Stimulated activated CD4-positive, alpha-beta T cell treated with anti-CD3 and anti-CD28 coated beads, TNF-alpha, amount 100 ng/mL, for 4 hours (primary cell): ENCODE measurements at places on chromosomes 6 and 20.

- DNase-seq = no peak
These were observed 993 bp downstream of the STX16 start for GRCh38 chr20:58651946-58652605.

DNA sequence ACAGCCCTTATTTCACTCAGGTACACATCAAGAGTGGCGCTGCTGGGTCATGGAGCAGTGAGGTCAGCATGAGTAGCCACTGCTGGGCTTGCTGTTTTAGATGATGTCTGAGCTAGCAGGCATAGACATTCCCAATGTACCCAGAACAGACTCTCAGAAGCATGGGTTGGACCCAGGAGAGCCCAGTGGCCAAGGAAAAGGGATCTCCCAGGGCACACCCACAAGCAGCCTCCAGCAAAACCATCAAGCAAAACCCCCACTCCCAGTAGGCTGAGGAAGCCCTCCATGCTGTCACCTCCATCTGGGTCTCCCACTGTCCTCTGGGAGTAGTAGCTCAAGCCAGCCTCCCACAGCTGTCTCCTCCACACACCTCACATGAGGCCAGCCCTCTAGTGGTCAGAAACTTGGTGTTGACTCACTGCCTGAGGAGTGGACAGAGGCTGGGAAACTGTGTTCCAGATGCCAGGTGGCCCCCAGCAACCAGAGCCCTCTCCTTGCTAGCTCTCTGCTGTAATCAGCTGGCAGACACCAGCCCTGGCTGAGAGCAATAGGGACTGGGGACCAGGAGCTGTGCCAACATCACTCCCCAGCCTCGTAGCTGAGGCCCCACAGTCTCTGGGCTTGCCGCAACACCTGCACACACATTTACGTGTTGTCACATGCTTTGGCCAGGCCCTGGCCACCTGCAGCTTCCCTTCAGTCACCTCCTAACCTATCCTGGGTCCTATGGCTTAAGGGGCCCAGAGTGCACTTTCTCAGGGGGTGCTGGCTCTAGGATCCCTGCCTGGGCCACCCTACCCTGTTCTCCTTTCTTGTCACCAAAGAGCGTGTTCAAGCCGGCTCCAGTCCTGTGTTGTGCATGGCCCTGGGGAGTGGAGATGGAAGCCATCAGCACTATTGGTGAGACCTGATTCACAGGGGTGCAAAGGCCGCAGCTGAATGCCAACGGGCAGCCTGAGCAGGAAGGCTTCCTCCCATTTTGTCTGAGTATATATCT is 1.9 kb upstream of the AP5S1 start:
- DNase-seq = no peak

GRCh38 chr20:57782631-57783041 is 72.8 kb upstream of the PMEPA1 start:
- no peak for DNase-seq

GRCh38 chr6:44202972-44203750 is 13.6 kb upstream of the MYMX start:
- no peak for DNase-seq

GRCh38 chr6:10401004-10401536 is 13.8 kb downstream of the TFAP2A start:
- no peak for DNase-seq
